Stimulated activated memory B cell treated with anti-CD40 and anti-IgM and Interleukin-4, amounts not matched to agents 10 μg/mL and 1 μg/mL and 100 μg/mL, for 72 hours (primary cell): ENCODE measurements at places on chromosomes 12 and 14.
A peak's percentile ranks its signal among the peaks of the same experiment; 100 is the strongest.

- no peak for ATAC-seq
Measured at GRCh38 chr12:4282103-4282891, 8.7 kb downstream of the CCND2 start.

GRCh38 chr12:30345744-30346471 is 349.8 kb downstream of the IPO8 start:
- no peak for ATAC-seq

- ATAC-seq, result no peak
Measured at GRCh38 chr12:101884174-101884573, 6.8 kb downstream of the DRAM1 start.

DNA sequence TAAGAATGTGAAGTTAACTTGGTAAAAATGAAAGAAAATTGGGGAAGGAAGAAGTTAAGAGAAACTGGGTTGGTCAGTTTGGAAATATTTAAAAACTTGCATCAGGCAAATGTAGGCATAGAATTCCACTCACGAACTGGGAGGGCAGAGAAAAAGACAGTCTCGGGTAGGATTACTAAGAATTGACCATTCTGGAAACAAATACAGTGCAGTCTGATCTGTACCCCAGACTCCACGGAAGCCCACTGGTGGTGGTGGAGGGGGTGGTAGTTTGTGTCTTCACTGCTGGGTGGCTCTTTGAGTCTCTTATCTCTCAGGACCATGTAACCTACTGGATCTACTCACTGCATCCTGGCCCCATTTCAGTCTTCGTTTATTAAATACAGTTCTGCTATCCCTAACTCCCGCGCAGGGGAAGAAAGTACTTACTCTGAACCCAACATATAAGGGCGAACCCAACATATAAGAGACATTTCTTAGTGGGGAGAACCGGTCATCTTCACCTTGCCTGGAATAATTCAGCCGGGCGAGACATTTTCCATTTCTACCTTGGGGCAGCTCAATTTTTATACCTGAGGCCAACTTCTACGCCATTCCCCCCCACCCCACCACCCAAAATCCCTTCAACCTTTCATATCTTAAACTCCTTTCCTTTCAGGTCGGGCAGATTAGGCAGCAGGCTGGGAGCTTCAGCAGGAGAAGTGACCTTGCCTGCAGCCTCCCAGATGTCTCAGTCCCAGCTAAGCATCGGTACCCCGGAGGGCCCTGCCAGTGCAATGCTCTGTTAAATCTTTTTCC is 1.7 kb downstream of the SLC2A3 start:
- ATAC-seq, result no peak

DNA sequence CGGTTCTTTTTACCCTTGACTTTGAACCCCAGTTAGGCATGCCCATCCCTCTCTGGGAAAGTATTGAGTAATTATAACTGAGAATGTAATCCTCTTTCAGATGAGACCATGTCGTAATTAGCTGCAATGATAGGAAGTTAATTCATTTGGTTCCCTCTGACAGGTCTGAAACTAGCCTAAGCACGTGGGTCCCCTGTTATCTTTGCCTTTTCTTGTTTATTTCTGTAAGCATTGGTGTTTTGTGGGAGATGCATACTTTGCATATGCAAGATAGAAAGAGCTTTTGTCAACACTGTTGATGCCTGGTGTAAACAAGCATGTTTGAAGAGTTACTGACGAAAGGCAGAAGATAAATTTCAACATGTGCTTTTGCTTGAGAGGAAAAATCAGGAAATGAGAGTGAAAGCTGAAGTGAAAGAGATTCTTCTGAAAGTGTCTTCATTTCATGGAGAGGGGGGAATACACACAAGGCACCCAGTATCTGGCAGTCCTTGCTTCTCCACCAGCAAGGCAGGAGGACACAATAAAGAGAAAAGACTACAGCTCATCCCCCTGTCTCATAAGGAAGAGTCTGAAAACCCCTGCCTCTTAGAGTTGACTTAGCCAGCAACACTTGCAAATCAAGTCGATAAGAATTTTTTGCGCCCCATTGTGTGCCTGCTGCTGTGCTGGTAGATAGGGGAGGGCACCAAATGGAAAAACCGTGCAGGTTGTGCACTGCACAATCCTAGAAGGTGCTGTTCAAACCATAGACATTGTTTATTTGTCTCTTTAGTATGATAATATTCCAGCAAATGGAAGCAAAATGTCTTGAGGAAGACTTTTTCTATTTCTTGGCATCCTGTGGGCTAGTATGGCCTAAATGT is 77.8 kb downstream of the SLC24A4 start:
- ATAC-seq, result peak; percentile 88

- no peak for ATAC-seq
Measured at GRCh38 chr14:35229084-35229791, 62.9 kb upstream of the PSMA6 start.

DNA sequence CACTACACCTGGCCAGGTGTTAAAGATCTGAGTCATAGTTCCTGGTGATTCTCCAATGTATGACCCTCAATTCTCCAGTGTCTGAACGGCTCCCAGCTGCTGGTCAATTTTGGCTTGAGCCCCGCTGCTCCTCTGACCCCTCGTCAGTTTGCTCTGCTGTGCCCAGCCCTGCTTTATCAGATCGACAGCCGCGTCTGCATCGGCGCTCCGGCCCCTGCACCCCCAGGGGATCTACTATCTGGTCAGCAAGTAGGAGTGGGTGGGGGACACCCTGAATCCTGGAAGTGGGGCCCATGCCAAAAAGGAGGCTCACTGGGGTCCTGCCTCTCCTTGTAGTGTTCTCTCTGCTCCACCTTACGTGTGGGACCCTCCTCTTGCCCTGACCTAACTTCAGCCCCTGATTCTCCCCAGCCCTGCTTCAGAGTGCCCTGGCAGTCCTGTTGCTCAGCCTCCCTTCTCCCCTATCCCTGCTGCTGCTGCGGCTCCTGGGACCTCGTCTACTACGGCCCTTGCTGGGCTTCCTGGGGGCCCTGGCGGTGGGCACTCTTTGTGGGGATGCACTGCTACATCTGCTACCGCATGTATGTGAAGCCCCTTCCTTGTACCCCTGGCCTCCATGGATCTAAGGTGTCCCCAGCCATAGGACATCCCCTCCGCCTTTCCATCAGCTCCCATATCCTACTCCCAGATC is 5.0 kb downstream of the SLC39A5 start:
- no peak for ATAC-seq

- no peak for ATAC-seq
Measured at GRCh38 chr14:98724734-98725133, 547.3 kb downstream of the BCL11B start.

DNA sequence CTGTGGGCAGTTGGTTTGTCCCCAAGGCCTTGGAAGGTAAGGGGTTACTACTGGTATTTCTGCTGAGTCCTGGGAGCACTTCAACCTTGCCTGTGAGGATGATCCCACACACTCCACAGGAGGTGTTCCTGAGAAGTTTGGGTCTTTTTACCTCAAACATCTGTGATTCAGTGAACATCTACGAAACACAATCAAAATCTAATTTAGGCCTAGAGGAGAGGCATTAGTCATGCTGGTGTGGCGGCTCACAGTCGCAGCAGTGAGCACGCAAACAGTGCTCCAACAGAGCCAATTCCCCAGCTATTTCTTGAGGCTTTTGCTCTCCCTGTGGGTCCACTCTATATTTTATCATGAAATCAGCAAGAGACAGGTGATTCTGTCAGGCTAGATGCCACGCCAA is 107.6 kb downstream of the APAF1 start:
- ATAC-seq, result no peak

DNA sequence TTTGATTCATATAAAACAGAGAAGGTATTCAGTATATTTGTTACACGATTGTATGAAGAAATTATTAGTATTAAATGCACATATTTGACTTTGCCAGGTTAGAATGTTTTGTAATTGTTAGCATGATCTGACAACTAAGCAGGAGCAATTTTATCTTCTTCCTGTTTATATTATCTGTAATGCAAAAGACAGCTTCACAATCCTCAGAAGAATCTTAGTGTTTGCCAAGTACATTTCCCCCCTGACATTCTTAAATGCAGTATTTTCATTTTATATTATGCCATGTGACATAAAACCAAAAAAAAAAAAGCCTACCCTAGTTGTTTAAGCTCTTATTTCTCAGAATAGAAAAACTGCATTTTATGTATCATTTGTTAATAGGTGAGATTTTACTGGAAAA is 469.4 kb downstream of the FOXG1 start:
- no peak for ATAC-seq

DNA sequence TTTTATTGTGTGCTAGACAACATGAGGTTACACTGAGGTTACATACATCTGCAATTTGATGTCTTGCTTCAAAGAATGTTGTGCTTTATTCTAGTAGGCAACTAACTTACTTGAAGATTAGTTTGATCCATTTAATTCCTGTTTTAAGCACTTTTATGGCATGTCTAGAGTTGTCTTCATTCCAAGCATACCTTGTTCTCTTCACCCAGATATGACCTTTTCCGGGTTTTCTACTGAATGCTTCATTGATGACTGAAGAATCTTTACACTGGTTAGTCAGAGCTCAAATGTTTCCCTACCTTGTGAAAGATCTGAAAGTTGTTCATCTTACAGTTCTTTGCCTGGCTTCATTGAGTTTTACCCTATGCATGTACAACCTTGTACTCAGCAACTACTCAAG is 274.0 kb upstream of the KITLG start:
- no peak for ATAC-seq

DNA sequence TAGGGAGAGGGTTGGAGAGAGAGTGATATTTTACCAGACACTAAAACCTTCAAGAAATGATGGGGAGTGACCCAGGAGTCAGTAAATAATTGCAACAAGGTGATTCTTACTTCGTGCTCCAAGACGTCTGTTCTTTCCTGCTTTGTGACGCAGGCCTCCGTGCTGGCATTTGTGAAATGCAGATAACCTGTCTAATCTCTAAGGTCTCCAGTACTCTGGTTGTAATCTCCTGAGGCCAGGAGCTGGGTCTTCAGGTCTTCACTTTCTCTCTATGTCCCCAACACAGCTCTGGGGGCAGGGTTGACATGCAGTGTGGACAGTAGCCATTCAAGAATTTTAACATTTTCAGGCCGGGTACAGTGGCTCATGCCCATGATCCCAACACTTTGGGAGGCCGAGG is 53.1 kb downstream of the CD9 start:
- no peak for ATAC-seq

- no peak for ATAC-seq
Measured at GRCh38 chr14:83638748-83639504, 1891.0 kb upstream of the FLRT2 start.

DNA sequence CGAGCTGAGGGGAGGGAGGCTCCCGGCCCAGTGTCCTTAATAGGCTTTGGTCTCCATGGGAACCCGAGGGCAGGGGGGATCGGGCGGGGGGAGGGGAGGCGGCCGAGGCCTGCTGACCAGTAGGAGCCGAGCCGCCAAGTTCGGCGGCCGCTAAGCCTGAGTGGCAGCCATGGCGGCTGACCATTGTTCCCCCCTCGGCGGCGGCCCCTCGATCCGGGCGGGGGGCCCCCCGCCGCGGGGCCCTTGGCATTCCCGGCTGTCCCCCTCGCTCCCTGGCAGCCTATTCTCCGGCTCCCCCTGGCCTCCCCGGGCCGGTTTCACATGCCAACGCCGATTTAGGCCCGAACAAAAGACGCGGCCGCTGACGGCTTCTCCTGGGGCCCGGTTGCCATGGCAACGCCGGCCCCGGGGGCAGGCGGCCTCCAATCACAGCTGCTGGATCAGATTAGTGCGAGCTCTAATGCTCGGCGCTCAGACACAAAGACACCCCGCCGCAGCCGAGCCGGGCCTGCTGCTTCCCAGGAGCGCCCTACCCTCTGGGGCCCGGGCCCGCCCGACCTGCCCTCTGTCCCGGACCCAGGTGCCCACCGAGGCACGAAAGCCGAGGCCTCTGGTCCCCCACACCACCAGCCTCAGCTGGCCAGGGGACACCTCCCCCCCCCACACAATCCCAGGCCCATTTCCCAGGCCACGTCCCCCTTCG is 7.3 kb downstream of the MSI1 start:
- ATAC-seq, result peak; percentile 32

GRCh38 chr14:99763527-99764221 is 29.5 kb upstream of the EML1 start:
- no peak for ATAC-seq

DNA sequence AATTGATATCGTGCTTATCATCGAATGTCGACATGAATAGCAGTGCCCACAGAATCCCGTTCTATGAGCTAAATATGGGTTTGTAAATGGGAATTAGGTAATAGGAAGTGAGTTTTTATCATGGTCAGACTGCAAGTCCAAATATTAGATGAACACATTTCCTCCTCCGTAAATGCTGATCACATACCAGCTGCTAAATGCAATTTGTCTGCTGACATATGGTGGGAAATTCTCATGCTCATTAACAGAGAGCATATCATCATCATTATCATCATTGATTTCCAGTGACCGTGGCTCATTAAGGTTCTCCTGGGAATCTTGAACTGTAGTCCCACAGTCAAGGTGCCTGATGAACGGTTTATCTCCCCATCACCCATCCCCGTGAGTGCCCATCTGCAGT is 998.8 kb upstream of the TMEM132C start:
- no peak for ATAC-seq

GRCh38 chr12:55067701-55068100 is 47.9 kb downstream of the NEUROD4 start:
- no peak for ATAC-seq

- peak; percentile 52 for ATAC-seq
Measured at GRCh38 chr14:77458249-77458950, 507 bp downstream of the AHSA1 start.

GRCh38 chr12:50201987-50202521 is 34.9 kb upstream of the CERS5 start:
- no peak for ATAC-seq
